ENCODE measurements at places on chromosomes 5 and 9.

- DNase-seq = no peak
Observed at GRCh38 chr5:133401731-133402347, 210.5 kb downstream of the FSTL4 start.

DNA sequence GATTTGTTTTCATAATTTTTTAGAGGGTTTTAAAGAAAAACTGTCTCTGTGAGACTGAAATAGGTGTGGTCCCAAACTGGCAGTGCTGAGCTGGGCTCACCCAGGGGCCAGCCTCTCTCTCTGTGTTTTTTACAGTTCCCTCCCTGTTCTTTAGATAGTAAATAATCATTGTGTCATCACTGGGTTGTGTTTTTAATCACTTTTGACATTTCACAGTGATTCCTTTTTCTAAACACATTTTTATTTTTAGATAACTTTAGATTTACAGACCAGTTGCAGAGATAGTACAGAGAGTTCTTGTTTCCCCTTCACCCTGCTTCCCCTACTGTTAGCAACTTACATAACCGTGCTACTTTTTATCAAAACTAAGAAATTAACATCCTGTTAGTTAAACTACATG, 44.4 kb downstream of the MAP1B start:
- no peak for DNase-seq

DNA sequence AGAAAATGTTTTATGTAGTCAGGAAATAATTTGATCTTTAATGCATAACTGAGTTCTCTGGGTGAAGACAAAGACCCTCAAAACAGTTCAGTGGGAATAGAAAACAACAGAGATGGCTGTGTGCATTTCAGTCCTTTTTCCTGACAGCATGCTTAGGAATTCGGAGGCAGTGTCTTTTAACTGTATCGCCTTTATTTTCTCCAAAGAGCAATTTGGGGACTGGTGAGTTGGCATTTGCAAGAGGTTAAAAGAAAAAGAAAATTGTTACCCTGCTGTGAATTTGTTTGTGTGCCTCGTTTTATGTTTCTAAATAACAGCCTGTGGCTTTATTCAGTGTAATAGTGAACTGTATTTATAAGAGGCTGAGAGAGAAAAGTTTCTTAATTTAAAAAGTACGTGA, 227.8 kb upstream of the DMAC1 start:
- no peak for DNase-seq

- DNase-seq = no peak
Observed at GRCh38 chr5:31530541-31531265, 1.2 kb downstream of the DROSHA start.

- no peak for DNase-seq
Observed at GRCh38 chr9:19495186-19496028, 86.6 kb downstream of the ACER2 start.

DNA sequence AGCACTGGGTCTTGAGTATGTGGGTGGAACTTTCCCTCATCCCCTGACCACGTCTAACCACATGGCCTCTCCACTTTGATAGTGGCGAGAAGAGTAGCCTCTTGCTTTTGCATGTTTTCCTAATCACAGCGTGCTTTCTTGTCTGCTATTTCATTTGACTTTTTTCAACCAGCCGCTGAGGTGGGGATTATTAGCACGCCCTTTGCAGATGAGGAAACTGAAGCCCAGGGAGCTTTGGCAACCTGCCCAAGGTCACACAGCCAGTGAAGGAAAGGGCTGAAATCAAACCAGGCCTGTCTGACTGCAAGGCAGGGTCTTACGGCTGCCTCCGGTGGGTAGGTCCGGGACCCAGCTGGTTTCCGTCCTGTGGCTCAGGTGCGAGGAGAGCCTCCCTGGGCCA, 106.5 kb upstream of the MSX2 start:
- no peak for DNase-seq

DNA sequence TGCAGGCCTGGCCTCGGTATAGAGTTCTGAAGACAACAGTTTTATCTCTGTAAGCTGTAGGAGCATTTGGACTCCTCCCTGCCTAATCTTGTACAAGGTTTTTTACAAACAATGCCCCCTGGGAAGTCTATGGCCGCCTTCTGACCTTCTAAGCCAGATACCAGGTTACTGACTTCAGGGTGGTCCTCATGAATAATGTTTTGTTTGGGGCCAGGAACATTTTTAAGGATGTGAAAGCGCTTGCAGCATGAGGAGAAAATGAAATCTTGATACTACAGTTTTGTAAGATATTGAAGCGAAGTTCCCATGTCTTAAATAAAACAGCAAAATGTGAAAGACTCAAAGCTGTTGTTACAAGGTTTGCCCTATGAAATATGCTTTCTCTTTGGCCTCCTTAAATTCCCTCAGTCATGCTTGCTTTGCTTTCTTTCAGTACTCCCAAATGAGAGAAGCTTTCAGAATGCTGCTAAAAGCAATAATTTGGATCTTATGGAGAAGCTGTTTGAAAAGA, 5.2 kb downstream of the ANKDD1B start:
- no peak for DNase-seq

- no peak for DNase-seq
Observed at GRCh38 chr5:124056991-124057723, 545.2 kb downstream of the CSNK1G3 start.

- DNase-seq = no peak
Observed at GRCh38 chr5:159451197-159452052, 121.1 kb upstream of the IL12B start.

Measured in activated T-helper 1 cell treated with anti-CD3 and anti-CD28 coated beads, Interleukin-2, amount 50 U/mL, for 16 hours (primary cell).